Aorta (tissue), 5 donors: ENCODE measurements at places on chromosomes 2 and 18. TPM values are rescaled to one million over a fixed set of nuclear protein-coding genes. Genes with fewer than 3 reads are reported as not detected.
A peak's percentile ranks its signal among the peaks of the same experiment; 100 is the strongest.

GRCh38 chr2:197827618-197828017 is 23.2 kb downstream of the PLCL1 start:
- DNase-seq = no peak
- H3K27me3 ChIP-seq = no peaks in the 10 kb centered on the region
- no peak overlapping the region for H3K27ac ChIP-seq

DNA sequence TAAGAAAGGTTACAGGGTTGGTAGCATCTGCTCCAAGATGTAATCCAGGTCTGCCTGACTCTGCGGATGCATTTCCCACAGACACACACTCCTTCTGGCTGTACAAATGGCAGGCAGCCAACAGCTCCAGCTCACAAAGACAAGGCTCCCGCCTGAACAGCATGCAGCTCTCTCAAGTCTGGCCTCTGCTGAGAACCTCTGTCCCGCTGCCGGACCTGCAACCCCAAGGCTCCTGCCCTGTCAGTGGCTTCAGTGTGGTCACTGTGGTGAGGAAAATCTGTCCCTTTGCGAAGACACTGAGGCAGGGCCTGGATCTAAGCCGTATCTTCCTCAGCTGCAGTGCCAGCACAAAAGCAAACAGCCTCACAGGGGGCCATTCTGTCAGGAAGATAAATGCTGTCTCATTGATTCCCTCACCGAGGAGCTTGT is 469.3 kb upstream of the MEX3C start:
- H3K4me1 ChIP-seq = no peaks in the 10 kb centered on the region
- no peaks in the 10 kb centered on the region for H3K36me3 ChIP-seq
- no peak overlapping the region for H3K27ac ChIP-seq
- no peaks in the 10 kb centered on the region for H3K27me3 ChIP-seq
- no peak overlapping the region for H3K4me3 ChIP-seq

- no peak overlapping the region for H3K27ac ChIP-seq
- no peak overlapping the region for H3K4me3 ChIP-seq
- DNase-seq = no peak
- no peaks in the 10 kb centered on the region for H3K4me1 ChIP-seq
- no peaks in the 10 kb centered on the region for H3K36me3 ChIP-seq
- no peaks in the 10 kb centered on the region for H3K27me3 ChIP-seq
Measured at GRCh38 chr2:230873661-230874401, 9.1 kb downstream of the ITM2C start.

DNA sequence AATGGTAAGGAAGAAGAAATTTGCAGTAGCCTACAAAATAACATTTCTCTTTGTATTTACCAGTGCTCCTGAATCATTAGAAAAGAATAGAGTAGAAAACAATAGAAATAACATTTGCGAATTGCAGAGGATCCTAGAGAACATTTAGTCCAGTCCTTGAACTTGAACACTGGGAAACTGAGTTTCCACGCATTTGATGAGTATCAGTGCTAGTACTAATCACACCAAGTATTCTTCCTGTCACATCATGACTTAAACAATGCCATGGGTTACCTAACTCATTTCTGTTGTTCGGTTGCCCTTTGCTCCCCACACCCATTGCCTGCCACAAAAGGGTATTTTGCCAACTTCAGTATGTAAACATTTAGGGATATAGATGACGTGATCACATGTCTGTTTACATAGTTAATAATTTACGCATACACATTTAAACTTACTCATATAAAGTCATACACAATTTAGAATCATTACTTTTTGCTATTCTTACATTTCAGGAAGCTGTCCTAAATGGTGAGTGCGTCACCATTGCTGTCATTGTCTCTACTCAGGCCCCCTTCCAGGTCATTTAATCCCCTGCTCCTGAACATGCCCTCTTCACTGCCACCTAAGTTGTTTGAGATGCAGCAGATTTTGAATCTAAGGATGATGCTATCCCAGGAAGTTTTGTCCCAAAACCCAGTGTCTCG is 42.3 kb downstream of the CRIM1 start:
- H3K27me3 ChIP-seq = no peaks in the 10 kb centered on the region
- H3K4me3 ChIP-seq = no peak overlapping the region
- peaks cover 12% of the 10 kb centered on the region for H3K4me1 ChIP-seq
- peaks cover 9% of the 10 kb centered on the region for H3K36me3 ChIP-seq

DNA sequence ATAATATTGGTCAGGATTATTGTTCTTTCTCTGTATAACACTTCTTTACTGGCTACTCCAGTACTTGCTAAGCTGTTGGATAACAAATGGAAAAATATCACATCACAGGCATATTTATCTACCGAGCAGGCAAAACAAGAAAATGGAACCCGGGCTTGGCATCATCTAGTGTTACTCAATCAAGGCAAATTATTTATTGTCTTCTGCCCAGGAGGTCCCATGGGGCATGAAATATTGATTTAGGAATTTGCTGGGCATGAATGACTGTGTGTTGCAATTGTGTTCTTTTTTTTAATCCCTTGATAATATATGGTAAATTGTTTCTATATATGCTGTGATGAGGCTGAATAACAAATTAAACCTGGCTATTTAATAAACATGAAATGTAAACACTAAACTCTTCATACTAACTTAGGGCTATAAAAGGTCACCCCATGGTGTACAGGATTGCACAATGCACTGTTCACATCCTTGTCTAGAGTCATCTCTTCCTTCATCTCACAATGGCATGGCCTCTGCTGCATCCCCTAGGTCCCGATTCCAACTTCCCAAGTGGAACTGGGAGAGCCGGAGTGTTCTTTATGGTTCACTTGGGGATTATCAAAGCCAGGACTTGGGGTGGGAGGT is 2.2 kb upstream of the PARD3B start:
- DNase-seq = no peak
- no peaks in the 10 kb centered on the region for H3K4me1 ChIP-seq
- no peak overlapping the region for H3K27ac ChIP-seq
- no peaks in the 10 kb centered on the region for H3K36me3 ChIP-seq
- no peak overlapping the region for H3K4me3 ChIP-seq

DNA sequence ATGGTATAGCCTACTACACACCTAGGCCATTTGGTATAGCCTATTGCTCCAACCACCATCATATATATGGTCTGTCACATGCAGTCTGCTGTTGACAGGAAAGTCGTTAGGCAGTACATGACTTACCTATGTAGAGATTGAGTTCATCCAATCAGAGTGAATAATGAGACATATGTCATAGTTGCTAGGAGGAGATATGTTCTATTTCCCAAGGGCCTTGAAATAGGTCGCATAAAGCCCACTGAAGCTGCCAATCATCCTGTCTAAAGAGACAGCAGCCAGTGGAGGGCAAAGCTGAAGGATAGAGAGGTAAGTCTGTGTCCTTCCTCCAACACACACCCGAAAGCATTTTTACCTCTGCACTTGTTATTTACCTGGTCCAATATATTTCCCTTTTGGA is 263.4 kb downstream of the PTPRM start:
- H3K27me3 ChIP-seq = no peaks in the 10 kb centered on the region
- H3K27ac ChIP-seq = no peak overlapping the region
- H3K4me3 ChIP-seq = no peak overlapping the region

- no peak overlapping the region for H3K4me3 ChIP-seq
- H3K27ac ChIP-seq = no peak overlapping the region
- no peaks in the 10 kb centered on the region for H3K36me3 ChIP-seq
- no peak for DNase-seq
- H3K4me1 ChIP-seq = no peaks in the 10 kb centered on the region
Measured at GRCh38 chr18:677951-678381, 20.5 kb downstream of the TYMS start.

- DNase-seq = no peak
- H3K27ac ChIP-seq = no peak overlapping the region
- no peaks in the 10 kb centered on the region for H3K27me3 ChIP-seq
- H3K4me3 ChIP-seq = no peak overlapping the region
Measured at GRCh38 chr18:60117321-60117720, 217.5 kb downstream of the PMAIP1 start.

GRCh38 chr2:187435756-187436155 is 12.3 kb downstream of the CALCRL start:
- H3K4me3 ChIP-seq = no peak overlapping the region
- H3K4me1 ChIP-seq = no peaks in the 10 kb centered on the region
- no peak overlapping the region for H3K27ac ChIP-seq
- no peak for DNase-seq
- no peaks in the 10 kb centered on the region for H3K27me3 ChIP-seq

DNA sequence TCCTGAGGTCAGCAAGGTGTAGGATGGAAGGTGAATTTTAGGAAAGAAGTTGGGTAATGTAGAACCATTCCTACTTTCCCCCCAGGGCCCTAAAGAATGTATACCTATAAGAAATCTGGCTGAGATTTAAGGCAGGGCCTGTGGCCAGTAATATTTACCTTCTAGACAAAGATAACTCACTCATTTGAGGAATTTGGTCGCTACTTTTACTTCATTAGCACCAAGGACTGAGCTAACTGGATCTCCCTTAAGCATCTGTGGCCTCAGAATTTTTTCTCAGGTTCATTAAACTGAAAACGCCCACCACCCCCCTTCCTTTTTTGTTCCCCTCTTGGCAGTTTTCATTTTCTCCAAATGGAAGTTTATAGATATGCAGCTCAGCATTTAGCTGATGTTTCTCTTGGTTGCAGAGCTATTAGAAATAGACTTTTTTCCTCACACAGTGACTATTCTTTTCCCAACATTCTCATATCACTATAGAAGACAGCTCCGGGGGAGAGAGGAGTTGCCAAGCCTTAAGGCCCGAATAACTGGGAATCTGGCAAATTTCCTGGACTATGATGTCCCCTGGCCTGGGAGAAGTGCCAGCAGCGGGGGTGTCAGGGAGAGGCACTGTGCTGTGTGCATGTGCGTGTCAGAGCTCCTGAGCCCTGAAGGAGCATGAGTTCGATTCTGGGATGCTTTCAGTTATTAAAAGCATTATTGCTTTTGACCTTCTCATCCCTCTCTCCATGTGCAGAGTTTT is 310.9 kb downstream of the PRKCE start:
- peaks cover 3% of the 10 kb centered on the region for H3K4me1 ChIP-seq
- no peaks in the 10 kb centered on the region for H3K36me3 ChIP-seq
- H3K27me3 ChIP-seq = no peaks in the 10 kb centered on the region
- no peak overlapping the region for H3K27ac ChIP-seq
- DNase-seq = peak; percentile 78
- no peak overlapping the region for H3K4me3 ChIP-seq

- no peaks in the 10 kb centered on the region for H3K27me3 ChIP-seq
- H3K4me3 ChIP-seq = no peak overlapping the region
- H3K4me1 ChIP-seq = peaks cover 7% of the 10 kb centered on the region
Measured at GRCh38 chr2:54482715-54483114, 26.6 kb downstream of the SPTBN1 start.

- H3K4me3 ChIP-seq = no peak overlapping the region
- H3K27ac ChIP-seq = no peak overlapping the region
- no peaks in the 10 kb centered on the region for H3K4me1 ChIP-seq
- no peaks in the 10 kb centered on the region for H3K27me3 ChIP-seq
- DNase-seq = no peak
Measured at GRCh38 chr18:60228609-60229595, 143.7 kb downstream of the MC4R start.

DNA sequence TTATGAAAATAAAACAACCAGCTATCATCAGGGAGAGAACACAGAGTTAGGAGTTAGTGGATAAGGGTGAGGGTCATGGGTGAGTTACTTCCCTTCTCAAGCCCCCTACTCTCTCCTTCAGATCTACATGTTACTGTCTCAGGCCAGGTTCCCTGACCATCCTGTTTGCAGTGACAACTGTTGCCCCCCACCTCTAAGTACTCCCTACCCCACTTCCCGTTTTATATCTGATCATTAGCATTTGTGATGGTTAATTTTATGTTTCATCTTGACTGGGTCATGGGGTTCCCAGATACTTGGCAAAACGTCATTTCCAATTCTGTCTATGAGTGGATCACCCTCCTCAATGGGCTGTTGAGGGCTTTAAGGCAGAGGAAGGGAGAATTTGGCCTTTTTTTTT is 32.8 kb upstream of the ATP8B1 start:
- DNase-seq = no peak
- no peaks in the 10 kb centered on the region for H3K36me3 ChIP-seq
- no peaks in the 10 kb centered on the region for H3K27me3 ChIP-seq
- H3K4me3 ChIP-seq = no peak overlapping the region
- no peaks in the 10 kb centered on the region for H3K4me1 ChIP-seq

- no peak overlapping the region for H3K4me3 ChIP-seq
- H3K36me3 ChIP-seq = no peaks in the 10 kb centered on the region
- no peaks in the 10 kb centered on the region for H3K4me1 ChIP-seq
- no peak overlapping the region for H3K27ac ChIP-seq
Measured at GRCh38 chr2:2083113-2083758, 247.8 kb downstream of the MYT1L start.

- no peaks in the 10 kb centered on the region for H3K27me3 ChIP-seq
- H3K36me3 ChIP-seq = no peaks in the 10 kb centered on the region
- no peaks in the 10 kb centered on the region for H3K4me1 ChIP-seq
- no peak overlapping the region for H3K27ac ChIP-seq
- H3K4me3 ChIP-seq = no peak overlapping the region
- DNase-seq = no peak
Measured at GRCh38 chr2:149926149-149926548, 338.6 kb upstream of the MMADHC start.

DNA sequence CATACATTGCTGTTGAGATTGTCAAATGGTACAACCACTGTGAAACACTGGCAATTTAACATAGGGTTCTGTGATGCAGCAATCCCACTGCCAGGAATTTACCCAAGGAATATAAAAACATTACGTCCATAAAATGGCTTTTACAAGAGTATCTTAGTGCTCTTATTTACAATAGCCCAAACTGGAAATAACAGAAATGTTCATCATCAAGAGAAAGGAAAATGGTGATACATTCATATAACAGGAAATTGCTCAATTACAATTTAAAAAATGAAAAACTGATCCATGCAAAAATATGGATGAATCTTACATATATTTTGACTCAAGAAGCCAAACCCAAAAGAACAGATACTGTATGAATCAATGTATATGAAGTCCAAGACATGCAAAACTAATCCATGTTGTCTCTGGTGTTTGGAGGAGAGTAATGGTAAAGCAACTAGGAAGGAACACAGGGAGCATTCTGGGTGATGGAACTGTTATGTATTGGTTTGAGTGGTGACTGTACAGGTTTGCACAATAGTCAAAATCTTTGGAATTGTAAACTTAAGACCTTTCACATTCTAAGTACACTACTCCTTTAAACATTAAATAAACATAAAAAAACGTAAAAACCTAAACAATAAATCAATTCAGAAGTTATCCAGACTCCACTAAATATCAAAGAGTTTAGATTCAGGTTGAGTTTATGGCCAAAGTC is 104.8 kb upstream of the WDR75 start:
- H3K36me3 ChIP-seq = no peaks in the 10 kb centered on the region
- H3K27me3 ChIP-seq = no peaks in the 10 kb centered on the region
- no peaks in the 10 kb centered on the region for H3K4me1 ChIP-seq
- no peak for DNase-seq
- H3K4me3 ChIP-seq = no peak overlapping the region

GRCh38 chr2:194155431-194155830 is 1501.6 kb upstream of the SLC39A10 start:
- no peak overlapping the region for H3K4me3 ChIP-seq
- H3K27ac ChIP-seq = no peak overlapping the region
- H3K4me1 ChIP-seq = no peaks in the 10 kb centered on the region
- no peaks in the 10 kb centered on the region for H3K27me3 ChIP-seq
- DNase-seq = no peak

Gene PTPN2
- 26.6 TPM for polyA plus RNA-seq

Gene STAT4
- polyA plus RNA-seq = 2.2 TPM

Gene GYPC
- 118 TPM for polyA plus RNA-seq

Gene PJVK
- polyA plus RNA-seq = 0.75 TPM
